ENCODE measurements at places on chromosomes 11 and 22.

DNA sequence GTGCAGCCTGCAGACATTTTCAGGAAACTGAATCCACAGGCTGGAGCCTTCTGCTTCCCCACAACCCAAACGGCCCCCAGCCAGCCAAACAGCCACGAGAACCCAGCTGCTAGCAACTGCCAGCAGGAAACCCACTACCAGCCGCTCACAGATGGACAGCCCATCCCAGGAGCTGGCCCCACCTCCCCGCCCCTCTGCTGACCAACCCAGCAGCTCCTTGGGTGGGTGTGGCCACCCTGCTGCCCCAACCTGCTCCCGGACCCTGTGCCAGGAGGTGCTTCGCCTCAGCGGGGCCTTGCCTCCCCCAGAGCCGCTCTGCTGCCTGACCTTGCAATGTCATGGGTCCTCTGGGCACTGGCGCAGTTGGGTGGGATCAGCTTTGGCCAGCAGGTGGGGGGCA, 8.2 kb upstream of the CCDC188 start:
- DNase-seq: no peak

DNA sequence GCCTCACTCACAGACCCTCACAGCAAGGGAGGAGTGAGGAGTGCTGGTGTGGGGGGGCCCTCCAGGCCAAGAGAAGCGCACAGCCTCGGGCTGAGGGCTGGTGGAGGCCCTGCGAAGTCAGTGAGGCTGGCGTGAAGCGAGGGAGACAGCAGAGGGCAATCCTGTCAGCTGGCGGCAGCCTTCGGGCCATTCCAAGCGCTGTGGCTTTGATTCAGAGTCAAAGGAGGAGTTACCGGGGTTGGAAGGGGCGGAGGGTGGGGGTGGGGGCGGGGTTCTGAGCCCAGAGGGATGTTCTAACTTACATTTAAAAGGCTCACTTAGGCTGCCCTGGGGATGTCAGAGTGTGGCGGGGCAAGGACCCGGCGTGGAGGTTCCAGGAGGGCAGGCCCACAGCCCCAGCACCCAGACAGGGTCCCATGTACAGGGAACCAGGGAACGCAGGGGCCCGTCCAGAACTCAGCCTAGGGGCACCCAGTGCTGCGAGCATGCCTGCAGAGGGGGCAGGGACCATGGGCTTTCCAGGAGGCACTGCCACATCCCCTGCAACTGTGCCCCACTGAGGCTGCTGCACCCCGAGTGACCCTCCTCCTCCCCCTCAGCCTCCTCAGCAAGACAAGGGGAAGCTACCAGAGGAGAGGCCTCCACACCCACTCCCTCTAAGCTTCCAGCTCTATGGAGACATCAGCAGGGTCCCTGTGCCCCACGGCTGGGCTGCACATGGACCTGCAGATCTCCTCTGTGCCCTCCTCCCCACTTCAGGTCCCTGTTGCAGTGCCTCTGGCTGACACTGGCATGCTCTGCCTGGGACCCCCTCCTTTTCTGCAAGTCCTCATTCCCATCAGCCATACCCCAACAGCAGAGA, 39.7 kb upstream of the TTLL12 start:
- no peak for DNase-seq

DNA sequence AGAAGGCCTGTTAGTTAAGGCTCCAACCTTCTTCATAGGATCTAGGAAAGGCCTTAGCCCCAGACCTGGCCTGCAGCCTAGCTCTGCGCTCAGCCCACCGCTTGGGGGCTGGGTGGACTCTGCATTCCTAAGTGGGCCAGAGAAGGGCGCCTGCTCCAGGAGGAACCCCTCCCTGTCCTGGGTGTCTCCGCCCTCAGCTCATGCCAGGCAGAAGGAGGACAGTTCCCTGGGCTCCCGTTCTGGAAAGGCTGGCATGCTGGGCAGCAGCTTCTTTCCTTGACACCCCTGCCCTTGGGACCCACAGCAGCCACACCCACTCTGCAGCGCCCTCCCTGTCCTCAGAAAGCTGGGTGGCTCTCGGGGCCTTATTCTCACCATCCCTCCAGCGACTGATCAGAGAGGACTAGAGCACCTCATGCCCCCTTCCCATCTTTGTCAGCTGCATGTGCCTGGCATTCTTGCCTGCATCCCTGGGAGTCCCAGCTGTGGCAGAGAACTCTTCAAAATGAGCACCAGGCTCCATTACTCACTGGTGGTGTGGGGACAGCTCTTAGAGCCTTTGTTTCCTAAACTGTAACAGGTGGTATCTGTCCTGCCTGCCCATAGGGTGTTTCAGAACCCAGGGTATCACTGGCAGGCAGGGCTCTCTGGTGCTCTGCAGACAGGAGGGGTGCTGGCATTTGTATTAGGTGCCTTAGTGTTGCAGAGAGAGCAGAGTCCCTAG, 20.3 kb upstream of the MYRF start:
- DNase-seq: no peak

GRCh38 chr22:42179616-42180015, 49.0 kb upstream of the CYP2D6 start:
- peak; percentile 64 for DNase-seq

DNA sequence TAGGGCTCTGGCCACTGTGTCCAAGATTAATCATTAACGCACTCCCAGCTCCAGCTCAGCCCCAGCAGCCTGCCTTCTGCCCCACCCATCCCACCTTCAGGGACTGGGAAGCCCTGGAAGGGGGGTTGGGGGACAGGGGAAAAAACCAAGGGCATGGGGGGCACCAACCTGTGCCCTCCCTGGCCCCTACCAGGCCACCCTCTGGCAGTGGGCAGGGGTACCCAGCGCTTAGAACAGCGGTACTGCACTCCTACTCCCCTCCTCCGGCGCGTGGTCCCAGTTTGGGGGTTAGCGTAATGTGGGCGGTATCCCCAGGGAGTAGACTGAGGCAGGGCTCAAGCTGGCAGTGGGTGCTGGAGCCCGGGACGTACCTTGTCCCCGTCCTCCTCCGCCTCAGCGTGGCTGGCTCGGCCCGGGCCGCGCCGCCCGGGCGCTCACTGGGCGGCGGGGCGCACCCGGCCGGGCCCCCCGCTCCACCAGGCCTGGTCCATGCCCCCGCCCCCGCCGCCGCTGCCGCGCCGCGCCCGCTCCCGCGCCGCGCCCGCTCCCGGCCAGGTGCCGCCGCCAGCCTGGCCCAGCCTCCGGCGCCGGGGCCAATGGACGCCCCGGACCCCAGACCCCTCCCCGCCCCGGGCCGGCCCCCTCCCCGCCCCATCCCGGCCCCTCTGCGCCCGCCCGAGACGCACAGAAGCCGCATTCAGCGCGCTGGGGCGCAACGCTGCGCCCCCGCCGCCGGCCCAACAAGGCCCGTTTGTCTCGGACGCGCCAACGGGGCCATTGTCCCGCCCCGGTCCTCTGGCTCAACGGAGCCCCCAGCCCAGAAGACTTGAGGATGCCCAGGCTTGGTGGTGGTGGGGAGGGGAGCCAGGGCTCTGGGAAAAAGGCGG, at the start of gene GAL3ST1:
TSS of gene GAL3ST1 (minus strand) at position 571 of the 887 bp plus-strand sequence. CDS start 17,273 bp downstream, outside the sequence.
- no peak for DNase-seq

GRCh38 chr11:47186700-47187695, 764 bp upstream of the PACSIN3 start:
- DNase-seq: no peak

GRCh38 chr11:42555190-42555589, 756.6 kb upstream of the API5 start:
- DNase-seq: no peak

DNA sequence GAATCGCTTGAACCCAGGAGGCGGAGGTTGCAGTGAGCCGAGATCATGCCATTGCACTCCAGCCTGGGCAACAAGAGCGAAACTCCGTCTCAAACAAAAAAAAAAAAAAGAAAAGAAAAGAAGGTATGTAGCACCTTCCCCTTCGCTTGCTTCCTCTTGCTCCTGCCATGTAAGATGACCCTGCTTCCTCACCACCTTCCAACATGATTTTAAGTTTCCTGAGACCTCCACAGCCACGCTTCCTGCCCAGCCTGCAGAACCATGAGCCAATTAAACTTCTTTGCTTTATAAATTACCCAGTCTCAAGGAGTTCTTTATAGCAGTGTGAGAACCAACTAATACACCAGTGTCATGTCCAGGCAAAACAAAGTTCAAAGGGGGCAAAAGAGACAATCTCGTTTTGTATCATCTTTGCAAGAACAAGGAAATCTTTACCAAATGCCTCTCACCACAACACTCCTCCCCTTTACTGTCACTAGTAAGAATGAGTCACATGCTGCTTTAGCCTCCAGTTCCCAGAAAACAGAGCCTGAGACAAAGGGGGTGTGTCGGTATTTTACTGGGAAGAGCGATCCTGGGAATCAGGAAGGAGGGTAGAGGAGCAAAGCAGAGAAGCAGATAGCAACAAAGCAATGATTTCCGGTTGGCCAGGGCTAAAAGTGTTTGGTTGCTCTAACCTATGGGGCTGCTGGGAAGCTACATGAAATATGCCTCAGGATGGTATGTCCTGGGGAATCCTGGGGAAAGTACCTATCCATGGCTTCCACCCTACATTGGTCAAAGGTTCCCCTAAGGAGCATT, 10.5 kb upstream of the MCHR1 start:
- peak; percentile 88 for DNase-seq

DNA sequence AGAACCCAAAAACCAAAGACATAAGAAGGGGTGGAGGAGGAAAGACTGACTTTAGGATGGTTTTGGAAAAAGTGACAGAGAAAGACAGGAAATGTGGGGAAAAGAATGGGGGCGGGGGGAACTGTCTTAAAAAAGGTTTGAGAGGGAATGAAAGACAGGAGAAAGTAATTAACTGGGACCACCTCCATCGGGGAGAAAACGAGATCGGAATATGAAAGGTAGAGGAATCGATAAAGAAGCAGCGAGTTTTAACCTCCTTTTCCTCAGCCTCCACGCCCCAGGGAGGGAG, 524 bp downstream of the MTMR2 start:
- DNase-seq: peak; percentile 25

DNA sequence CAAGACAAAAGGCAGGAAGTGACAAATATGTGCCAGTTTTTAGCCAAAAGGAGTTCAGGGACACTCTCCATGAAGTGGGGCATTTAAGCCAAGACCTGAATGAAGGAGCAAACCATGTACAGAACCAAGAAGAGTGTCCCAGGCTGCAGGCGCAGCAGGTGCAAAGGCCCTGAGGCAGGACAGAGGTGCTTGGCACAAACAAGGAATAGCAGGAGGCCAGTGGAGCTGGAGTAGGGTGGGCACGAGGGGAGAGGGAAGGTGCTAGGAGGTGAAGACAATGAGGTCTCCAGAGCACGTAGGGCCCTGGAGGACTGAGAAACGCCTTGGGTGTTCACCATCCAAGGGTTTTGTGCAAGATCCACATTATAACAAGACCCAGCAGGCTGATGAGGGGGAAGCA, 474.1 kb downstream of the MN1 start:
- no peak for DNase-seq

- peak; percentile 55 for DNase-seq
Measured at GRCh38 chr11:32580967-32581366, 2.7 kb upstream of the EIF3M start.

DNA sequence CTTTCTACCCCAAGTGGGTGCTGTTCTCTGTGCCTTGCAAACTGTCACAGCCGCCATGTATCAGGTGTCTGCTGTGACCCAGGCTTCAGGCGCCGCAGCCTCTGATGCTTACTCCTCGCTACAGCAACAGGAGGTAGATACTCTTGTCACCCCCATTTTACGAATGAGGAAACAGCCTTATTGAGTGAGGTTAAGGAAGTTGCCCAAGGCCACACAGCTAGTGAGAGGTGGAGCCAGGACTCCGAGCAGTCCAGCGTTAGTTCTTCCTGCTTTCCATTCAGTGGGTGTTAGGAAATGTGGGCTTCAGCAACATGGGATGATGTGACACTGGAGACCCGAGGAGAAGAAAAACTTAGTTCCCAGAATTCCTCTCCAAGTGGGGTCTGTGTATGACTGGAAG, 14.3 kb downstream of the RNF215 start:
- no peak for DNase-seq

DNA sequence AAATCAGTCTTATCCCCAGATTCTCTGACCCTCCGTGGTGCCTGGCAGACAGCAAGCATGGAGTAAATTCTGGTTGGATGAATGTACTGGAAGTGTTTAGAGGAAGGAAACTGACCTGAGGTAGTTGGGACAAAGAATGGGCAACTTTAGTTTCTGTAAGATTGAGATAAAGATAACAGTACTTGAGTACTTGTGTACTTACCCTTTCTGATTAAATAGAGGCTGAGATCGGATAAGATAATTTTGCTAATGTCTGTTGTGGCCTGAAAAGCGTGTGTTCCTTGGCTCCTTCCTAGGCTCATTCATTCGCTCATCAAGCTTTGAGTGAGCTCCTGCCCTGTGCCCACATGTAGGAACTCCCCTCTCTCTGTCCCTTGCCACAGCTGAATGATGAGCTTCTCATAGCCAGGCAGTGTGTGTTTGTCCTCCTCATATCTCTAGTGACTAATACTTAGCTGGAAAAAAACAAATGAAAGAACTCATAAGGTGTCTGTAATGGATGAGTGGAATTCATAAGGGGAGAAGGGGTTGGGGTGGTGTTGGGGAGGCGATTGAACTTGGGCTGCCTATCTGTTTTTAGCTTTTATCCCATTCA, 118.1 kb downstream of the DBX1 start:
- DNase-seq: no peak

DNA sequence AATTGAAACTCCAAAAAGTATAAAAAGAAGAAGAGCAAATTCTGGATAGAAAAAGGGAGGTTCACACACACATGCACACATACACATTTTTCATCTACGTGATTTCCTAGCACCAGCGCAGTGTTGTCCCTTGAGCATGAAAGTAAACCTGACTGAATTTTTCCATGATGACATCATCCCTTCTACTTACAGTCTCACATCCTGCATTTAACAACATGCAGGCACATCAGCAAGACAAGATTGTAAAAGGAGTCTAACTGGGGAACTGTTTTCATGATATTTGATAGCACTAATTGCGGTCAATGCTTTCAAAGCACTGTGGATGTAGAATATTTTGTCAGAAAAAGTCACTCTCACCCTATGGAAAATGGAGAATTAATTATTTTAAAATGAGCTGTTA, 36.6 kb downstream of the GAS2 start:
- DNase-seq: peak; percentile 25

DNA sequence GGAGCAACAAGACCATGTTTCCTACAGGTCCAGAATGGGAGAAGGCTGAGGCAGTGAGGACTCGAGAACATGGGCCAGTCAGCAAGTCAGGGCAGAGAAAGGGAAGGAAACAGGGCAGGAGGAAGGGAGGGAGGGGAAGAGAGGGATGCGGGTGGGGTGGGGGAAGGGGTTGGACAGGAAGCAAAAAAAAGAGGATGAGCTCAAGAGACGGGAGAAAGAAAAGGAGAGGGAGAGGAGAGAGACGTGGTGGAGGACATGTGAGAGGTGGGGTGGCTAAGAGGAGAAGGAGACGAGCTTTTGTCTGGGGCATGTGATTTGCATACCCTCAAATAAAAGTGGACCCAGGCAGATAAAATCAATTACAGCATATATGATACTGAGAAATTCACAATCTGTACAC, 389.5 kb upstream of the B3GAT1 start:
- DNase-seq: no peak

DNA sequence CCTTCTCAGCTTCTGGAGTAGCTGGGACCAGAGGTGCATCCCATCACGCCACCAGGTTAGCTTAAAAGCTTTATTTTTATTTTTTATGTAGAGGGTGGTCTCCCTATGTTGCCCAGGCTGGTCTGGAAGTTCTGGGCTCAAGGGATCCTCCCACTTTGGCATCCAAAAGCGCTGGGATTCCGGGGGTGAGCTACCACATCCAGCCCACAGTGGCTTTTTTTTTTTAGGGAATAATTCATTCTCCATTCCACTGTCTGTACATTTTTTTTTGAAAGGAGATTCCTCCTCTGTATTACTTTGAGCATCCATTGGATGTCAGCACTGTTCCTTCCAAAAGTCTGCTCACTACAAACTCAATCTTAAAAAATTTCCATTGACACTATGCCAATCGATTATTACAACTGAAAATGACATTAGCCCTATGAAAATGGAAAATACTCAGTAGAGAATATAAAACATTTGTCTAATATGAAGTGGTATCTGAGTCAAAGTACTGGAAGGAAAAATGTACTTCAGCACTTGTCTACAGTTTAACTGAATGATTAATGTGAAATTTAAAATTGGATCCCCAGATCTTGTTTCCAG, 1.3 kb upstream of the LPXN start:
- DNase-seq: peak; percentile 30
